ENCODE measurements at places on chromosomes 13 and 19.

GRCh38 chr13:77349365-77349764 is 22.5 kb upstream of the MYCBP2 start:
- DNase-seq = no peak

DNA sequence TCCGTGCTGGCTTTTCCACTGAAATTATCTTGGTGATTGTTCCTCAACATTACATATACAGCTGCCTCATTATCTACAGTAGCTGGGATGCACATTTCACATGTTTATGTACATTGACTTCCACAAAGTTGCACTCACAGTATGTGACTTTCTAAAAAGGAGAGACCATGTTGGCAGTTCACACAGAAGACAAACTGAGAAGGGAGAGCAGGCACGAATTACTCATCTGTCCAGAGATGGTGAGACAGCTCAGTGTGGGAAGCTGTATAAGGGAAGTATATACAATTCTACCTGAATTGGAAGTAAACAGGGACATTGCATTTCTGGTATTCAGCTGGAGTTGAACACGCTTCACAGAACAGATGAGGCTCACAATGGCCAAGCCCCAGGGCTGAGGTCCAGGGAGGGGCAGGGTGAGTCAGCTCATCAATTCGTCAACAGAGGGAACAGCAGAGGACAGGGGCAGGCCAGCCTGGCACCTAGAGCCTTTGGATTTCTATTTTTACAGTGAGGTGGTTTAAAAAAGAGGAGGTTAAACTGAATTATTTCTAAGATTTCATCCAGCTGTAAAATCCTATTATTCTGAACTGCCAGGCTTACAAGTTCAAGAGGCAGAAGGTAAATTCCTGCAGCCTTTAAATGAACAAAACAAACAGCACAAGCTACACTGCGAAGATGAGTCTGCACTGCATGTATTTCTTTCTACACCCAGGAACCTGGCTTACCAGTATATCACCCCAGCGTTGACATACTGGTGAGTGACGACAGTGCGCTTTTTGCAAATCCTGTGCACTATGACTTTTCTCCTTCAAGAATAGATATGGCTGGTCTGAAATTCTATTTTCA is 9.8 kb downstream of the PARP4 start:
- DNase-seq = no peak

GRCh38 chr13:112331675-112332074 is 44.5 kb upstream of the SPACA7 start:
- DNase-seq = no peak

DNA sequence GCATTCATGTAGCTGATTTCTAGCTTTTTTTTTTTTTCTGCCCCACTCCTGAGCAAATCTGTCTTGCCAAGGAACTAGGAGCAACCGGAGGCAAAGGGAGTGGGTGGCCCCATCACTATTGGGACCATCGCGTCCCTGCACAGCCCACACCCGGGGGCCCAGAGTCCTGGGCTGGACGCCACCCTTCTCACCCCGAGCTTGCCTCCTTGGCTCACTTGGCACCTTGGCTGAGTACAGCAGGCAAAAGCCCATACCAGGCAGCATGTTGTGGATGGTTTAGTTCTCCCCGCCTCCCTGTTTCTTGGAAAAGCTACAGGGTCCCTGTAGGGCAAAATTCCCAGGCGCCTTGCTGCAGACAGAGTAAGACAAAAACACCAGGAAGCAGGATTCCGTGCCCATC is 13.7 kb downstream of the SMIM24 start:
- DNase-seq = no peak

DNA sequence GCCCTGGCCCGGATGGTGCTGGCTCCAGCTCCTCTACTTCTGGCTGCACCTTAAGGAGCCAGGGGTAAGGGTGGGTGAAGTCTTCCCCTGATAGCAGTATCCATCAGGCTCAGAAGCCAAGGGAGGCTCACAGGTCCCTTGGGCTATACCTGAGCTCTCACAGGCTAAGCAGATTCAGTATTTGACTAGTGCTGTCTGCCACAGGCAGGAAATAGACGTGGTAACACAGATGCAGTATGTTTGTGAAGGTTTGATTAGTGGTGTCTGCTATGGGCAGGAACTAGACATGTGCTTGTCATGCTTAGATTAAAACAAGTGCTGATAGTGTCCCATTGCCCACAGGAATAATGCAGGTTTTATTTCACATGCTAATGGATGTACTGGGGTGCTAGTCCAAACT is 4.0 kb downstream of the SYT5 start:
- DNase-seq = no peak

- DNase-seq = no peak
Observed at GRCh38 chr19:58582985-58583384, 9.8 kb upstream of the MZF1 start.

- no peak for DNase-seq
Observed at GRCh38 chr13:75145927-75146326, 336.0 kb downstream of the TBC1D4 start.
